Stimulated activated CD8-positive, alpha-beta memory T cell treated with anti-CD3 and anti-CD28 coated beads, Interleukin-2, amount 100 ng/mL, for 1 hour (primary cell): ENCODE measurements at places on chromosomes 5 and 9.

- no peak for DNase-seq
Observed at GRCh38 chr9:70060883-70061507, 17.3 kb downstream of the MAMDC2 start.

DNA sequence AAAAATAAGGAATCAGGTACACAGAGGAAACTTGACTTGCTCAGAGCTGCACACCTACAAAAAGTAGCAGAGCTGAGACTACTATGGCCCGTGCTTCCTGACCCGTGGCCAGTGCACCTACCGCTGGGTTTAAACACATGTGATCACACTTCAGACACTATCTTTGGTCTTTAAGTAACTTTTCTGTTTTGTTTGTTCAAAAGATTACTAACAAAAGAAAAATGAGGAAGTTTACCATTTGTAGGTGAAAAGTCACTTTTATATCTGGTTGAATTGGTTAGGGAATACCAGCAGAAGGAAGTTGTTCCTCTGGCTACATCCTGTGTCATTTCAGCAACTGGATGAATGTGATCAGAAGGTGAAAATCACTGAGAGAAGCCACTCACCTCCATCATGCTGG lies 6.5 kb upstream of the SYK start:
- DNase-seq = no peak

DNA sequence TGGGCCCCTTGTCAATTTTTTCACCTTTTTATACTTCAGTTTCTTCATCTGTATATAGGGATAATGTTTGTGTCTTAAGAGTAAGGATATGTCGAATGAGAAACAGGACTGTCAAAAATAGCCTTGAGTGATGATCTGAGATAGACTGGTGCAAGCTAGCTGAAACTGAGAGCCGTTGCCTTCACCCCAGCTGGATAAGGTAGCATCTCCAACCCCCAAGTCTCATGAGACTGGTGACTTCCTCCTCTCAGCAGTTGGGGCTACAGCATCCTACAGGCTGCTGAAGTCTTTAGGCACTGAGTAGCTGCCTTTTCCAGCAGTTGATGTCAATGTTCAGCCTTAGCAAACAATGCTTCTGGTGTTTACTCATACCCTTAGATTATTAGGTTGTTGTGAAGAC lies 330.2 kb downstream of the OSTF1 start:
- DNase-seq = no peak

DNA sequence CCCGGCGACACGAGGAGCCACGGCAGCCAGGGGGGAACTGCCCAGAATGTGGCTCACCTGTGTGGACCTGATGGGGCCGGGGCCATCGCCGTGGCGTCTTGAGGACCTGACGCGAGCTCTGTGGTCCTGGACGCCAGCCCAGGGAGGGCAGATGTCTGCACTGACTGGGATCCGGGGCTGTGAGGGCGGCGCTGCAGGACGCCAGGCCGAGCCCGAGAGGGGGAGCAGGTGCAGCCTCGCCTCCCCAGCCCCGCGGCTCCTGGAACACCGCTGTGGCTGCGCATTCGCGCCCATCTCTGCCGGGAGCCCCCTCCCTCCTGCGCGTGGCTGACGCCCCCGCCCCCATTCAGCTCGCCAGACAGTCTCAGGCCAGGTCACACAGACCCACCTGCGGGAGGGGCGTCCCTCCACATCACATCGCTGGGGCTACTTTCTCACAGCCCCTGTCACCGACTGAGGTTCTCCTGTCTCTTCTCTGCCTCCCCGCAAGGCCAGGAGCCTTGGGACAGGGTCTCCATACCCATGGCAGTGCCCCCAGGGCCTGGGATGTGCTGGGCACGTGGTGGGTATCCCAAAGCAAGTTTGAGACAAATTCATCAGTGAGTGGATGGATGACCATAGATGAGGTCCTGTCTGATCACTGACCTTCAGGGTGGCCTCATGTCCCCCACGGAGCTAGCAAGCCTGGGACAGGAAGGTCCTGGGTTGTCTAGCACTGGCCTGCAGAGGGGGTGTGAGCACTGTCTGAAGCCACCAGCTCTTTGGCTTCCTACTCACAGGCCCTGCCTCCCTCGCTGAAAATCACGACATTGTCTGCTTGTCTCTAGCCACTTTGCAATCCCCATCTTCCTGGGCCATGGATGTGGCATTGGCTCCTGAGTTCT lies 47.3 kb downstream of the RASGEF1C start:
- DNase-seq = no peak

- DNase-seq = no peak
Observed at GRCh38 chr5:12616093-12616492, 711.8 kb upstream of the CTNND2 start.

- no peak for DNase-seq
Observed at GRCh38 chr9:2231829-2232228, 216.7 kb downstream of the SMARCA2 start.

GRCh38 chr9:19161257-19162025 lies 34.1 kb upstream of the PLIN2 start:
- DNase-seq = no peak

DNA sequence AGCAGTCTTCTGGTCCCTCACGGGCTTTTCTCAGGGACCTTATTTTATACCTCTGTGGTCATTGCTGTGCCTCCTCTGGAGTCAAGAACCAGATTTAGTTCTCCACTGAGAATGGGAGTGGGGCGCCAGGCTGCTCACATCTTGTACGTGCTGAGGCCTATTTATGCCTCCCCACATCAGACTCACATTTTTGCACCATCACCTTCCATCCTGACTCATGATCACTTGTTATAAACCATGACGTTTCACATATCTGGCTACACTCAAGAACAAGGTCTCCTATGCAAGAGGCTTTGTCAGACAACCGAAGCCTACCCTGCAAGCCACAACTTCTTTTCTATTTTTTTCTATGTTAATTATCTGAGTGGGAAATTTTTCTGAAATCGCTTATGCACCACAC lies 10.7 kb downstream of the PRUNE2 start:
- no peak for DNase-seq

GRCh38 chr5:176528301-176528700 lies 8.9 kb downstream of the RNF44 start:
- no peak for DNase-seq

DNA sequence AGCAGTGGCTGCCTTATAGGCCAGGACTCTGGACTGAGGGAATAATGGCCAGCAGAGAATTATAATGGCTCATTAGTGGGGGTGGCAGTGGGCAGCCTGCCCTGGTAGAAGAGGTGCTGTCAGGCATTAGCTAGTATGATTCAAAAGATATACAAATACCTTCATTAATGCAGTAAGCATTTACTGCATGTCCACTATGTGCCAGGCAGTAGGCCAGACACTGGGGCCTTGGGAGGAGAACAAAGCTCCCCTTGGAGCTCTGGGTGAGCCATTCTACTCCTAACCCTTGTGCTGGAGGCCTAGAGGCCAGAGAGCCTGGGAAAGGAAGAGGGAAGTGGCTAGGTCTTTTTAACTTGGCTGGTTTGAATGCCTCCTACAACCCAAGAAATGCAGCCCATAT lies 2.0 kb upstream of the GARNL3 start:
- DNase-seq = no peak

- DNase-seq = no peak
Observed at GRCh38 chr9:98121058-98121457, 2.0 kb upstream of the TRIM14 start.

- DNase-seq = no peak
Observed at GRCh38 chr9:99811598-99812383, 9.9 kb upstream of the NR4A3 start.

GRCh38 chr9:111298731-111299598 lies 31.1 kb downstream of the OR2K2 start:
- no peak for DNase-seq

DNA sequence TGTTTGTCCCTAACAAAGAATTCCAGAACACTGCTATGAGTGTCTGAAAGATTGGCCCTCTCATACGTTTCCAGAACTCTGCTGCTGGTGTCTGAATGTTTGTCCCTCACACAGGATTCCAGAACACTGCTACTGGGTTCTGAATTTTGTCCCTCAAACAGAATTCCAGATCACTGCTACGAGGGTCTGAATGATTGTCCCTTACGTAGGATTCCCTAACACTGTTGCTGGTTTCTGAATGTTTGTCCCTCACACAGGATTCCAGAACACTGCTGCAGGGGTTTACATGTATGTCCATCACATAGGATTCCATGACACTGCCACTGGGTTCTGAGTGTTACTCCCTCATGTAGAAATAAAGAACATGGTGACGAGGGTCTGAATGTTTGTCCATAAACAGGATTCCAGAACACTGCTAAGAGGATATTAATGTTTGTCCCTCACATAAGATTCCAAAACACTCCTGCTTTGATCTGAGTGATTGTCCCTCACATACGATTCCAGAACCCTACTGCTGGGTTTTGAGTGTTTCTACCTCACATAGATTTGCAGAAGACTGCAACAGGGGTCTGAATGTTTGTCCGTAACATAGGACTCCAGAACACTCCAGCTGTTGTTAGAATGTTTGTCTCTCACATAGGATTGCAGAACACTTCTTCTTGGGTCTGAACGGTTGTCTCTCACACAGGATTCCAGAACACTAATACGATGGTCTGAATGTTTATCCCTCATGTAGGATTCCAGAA lies 214.4 kb downstream of the FOXD4L6 start:
- no peak for DNase-seq

- no peak for DNase-seq
Observed at GRCh38 chr9:34536685-34537084, 13.9 kb upstream of the ENHO start.

- no peak for DNase-seq
Observed at GRCh38 chr9:107175041-107175440, 108.0 kb upstream of the RAD23B start.

DNA sequence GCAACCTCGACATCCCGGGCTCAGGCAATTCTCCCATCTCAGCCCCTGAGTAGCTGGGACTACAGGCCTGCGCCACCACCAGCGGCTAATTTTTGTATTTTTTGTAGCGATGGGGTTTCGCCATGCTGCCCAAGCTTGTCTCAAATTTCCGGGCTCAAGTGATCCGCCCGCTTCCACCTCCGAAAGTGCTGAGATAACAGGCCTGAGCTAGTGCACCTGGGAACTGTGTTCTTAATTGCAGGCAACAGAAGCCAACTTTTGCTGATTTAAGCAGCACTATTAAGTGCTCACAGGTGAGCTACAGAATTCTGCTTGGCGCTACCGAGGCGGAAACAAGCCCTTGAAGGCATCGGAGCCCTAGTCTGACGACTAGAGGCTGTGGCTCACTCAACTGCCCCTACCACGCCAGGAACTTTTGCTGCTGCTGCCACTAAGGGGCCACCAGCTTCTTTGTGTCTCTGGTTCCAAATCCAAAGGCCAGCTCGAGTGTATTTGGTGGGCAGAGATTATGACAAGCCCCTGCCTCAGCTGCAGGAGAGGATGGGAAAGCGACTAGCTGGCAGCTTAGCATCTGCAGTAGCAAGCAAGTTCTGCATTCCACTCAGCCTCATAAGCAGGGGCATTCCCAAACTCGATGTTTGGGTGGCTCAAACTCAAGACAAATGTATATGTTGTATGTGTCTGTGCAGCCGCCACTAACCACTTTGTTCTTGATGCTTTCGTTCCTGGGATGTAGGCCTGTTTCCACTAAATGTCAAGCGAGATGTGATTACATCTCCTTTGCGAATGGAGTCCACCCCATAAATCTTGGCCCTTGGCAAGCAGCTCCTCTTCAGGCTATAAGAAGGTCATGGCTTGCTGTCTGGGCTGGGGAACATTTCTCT lies 10.6 kb upstream of the HMCN2 start:
- no peak for DNase-seq

GRCh38 chr5:115605436-115605835 lies 3.2 kb upstream of the TICAM2 start:
- no peak for DNase-seq

GRCh38 chr9:132505991-132506655 lies 76.3 kb upstream of the BARHL1 start:
- no peak for DNase-seq

DNA sequence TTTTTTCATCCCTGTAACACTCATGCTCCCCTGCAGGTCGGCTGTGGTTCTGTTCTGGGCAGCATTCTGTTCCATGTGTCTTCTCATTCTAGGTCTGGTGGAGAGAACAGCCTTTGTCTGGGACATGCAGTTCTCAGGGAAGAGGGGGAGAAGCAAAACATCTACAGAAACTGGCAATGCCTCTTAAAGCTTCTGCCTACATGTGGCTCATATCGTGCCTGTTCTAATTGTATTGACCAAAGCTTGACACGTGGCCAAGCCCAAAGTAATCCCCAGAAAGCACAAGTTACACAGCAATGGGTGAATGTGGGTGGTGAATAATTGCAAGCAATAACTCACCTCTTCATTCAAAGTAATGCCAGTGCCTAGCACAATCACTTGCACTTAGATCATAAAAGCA lies 218.2 kb upstream of the IL12B start:
- DNase-seq = no peak

DNA sequence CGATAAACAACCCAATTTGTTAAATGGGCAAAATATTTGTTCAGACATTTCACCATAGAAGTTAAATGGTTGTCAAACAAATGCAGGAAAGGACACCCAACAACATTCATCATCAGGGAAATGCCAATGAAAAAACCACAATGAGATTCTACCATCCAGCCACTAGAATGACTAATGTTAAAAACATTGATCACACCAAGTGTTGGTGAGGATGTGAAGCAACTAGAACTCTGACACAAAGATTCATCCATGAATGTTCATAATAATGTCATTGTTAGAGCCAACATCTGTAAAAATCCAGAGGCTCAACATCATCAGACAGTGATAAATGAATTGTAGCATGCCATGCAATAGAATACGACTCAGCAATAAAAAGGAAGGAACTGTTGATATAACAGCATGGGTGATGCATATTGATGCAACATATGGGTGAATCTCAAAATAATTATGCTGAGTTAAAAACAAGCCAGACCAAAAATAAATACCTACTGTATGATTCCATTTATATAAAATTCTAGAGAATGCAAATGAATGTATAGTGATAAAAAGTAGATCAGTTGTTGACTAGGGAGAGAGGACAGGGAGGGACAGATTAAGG lies 55.9 kb upstream of the UNC5A start:
- no peak for DNase-seq

- no peak for DNase-seq
Observed at GRCh38 chr5:180400416-180400815, 47.3 kb upstream of the GFPT2 start.

GRCh38 chr5:117947836-117948235 lies 1040.5 kb downstream of the DTWD2 start:
- DNase-seq = no peak

DNA sequence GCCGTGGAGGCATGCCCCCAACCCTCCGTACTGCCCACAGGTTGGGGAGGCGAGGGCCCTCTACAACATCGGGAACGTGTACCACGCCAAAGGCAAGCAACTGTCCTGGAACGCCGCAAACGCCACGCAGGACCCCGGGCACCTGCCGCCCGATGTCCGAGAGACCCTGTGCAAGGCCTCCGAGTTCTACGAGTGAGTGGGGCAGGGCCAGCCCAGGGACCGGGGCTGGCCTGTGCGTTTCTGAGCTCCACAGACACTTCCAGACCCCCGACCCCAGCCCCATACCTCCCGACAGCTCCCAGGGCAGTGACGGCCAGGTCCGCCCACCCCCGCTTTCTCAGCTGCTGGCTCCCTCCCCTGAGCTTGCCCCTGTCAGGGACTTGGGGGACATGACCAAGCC lies 9.5 kb downstream of the GPSM1 start:
- DNase-seq = no peak

GRCh38 chr9:113876151-113876992 lies at the start of gene ZNF618:
TSS of gene ZNF618 (plus strand) at chr9:113876309. CDS start at chr9:113876381, 72 bp downstream.
- no peak for DNase-seq
